Activated B cell treated with CpG ODN at 0.5 μM for 24 hours (primary cell): ENCODE measurements at places on chromosomes 11 and 22.
A peak's percentile ranks its signal among the peaks of the same experiment; 100 is the strongest.

- peaks cover 99% of the 10 kb centered on the region for H3K4me1 ChIP-seq
- H3K4me3 ChIP-seq = no peak overlapping the region
- H3K27me3 ChIP-seq = no peaks in the 10 kb centered on the region
- no peak for DNase-seq
- peak overlapping the region; percentile 88 for H3K27ac ChIP-seq
- peaks cover 84% of the 10 kb centered on the region for H3K36me3 ChIP-seq
Measured at GRCh38 chr11:59201353-59201752, 11.4 kb downstream of the MPEG1 start.

GRCh38 chr22:20793748-20794649 lies 20.1 kb downstream of the SERPIND1 start:
- H3K27ac ChIP-seq = no peak overlapping the region
- no peaks in the 10 kb centered on the region for H3K27me3 ChIP-seq
- H3K4me1 ChIP-seq = peaks cover 5% of the 10 kb centered on the region
- DNase-seq = no peak
- peaks cover 87% of the 10 kb centered on the region for H3K36me3 ChIP-seq
- no peak overlapping the region for H3K4me3 ChIP-seq

DNA sequence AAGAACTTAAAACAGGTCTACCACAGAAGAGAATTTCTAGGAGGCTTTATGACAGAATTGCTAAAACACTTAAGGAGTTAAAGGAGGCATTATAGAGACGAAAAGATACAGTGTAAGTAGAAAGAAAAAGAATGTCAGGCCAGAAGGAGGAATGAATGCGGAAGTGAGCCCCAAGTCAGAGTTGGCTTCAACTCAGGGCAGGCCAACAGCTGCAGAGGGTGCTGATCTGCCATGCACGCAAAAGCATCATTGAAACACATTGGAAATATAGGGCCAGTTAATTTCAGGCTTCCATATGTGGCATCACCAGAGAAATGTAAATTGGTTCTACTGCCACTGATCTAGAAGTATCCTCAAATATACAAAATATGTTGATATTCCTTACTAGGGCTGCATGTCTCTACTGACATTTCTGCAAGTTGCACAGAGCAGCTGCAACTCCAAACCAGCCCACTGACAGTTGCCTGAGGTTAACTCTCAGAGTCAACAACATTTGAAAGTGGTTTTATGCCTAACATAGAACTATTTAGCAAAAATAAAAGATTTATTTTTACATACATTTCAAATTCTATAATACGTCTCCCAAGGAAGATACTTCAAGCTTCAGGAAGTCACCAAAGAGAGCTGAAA lies 324.1 kb downstream of the C11orf87 start:
- no peak overlapping the region for H3K27ac ChIP-seq
- H3K36me3 ChIP-seq = no peaks in the 10 kb centered on the region
- no peak overlapping the region for H3K4me3 ChIP-seq
- DNase-seq = no peak

GRCh38 chr11:15489281-15489680 lies 374.6 kb downstream of the INSC start:
- no peaks in the 10 kb centered on the region for H3K36me3 ChIP-seq
- no peak overlapping the region for H3K4me3 ChIP-seq
- H3K27me3 ChIP-seq = no peaks in the 10 kb centered on the region
- H3K4me1 ChIP-seq = no peaks in the 10 kb centered on the region

- H3K4me1 ChIP-seq = no peaks in the 10 kb centered on the region
- H3K27me3 ChIP-seq = no peaks in the 10 kb centered on the region
- no peak for DNase-seq
- H3K27ac ChIP-seq = no peak overlapping the region
- H3K4me3 ChIP-seq = no peak overlapping the region
- H3K36me3 ChIP-seq = no peaks in the 10 kb centered on the region
Measured at GRCh38 chr11:30381879-30382278, 59.0 kb downstream of the ARL14EP start.

DNA sequence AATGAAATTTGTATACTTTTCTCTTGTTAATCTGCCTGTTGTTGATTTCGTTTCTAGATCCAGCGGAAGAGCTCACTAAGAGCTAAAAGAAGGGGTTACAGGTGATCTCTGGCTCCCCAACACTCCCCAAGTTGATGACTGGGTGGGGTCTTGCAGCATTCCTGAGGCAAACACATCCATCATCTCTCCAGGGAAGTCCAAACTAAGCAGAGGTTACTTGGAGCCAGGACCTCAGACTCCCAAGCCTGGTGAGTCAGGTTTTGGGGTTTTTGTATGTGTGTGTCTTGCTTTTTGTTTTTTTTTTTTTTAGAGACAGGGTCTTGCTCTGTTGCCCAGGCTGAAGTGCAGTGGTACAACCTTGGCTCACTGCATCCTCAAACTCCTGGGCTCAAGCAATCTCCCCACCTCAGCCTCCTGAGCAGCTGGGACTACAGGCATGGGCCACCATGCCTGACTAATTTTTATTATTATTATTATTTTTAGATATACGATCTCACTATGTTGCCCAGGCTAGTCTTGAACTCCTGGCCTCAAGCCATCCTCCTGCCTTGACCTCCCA lies 11.5 kb upstream of the RPS3 start:
- no peak overlapping the region for H3K4me3 ChIP-seq
- peaks cover 16% of the 10 kb centered on the region for H3K27me3 ChIP-seq
- H3K36me3 ChIP-seq = no peaks in the 10 kb centered on the region
- H3K27ac ChIP-seq = no peak overlapping the region
- DNase-seq = no peak
- peaks cover 4% of the 10 kb centered on the region for H3K4me1 ChIP-seq

- peaks cover 7% of the 10 kb centered on the region for H3K4me1 ChIP-seq
- H3K36me3 ChIP-seq = no peaks in the 10 kb centered on the region
- DNase-seq = no peak
- H3K27me3 ChIP-seq = peaks cover 18% of the 10 kb centered on the region
- no peak overlapping the region for H3K27ac ChIP-seq
Measured at GRCh38 chr11:110176366-110177085, 83.3 kb downstream of the ZC3H12C start.

- no peak overlapping the region for H3K4me3 ChIP-seq
- DNase-seq = no peak
- no peaks in the 10 kb centered on the region for H3K27me3 ChIP-seq
- H3K4me1 ChIP-seq = peaks cover under 1% of the 10 kb centered on the region
- peaks cover 7% of the 10 kb centered on the region for H3K36me3 ChIP-seq
Measured at GRCh38 chr11:74179234-74180052, 8.4 kb downstream of the PPME1 start.

DNA sequence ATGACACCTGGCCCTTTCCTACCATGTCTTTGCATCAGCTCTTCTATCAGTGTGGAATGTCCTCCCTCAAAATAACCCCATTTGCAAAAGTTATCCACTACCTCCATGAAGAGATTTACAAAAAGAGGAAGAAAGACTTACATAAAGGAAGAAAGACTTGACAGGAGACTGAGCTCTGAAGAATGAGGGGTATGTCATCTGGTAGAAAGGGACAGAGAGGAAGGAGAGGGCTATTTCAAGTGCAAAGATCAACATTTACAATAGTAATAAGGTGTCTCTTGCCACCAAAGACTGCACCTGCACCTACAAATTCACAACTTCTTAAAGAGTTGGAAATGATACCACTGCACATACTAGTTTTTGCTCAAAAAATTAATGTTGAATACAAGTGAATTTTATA lies 18.2 kb downstream of the PAK1 start:
- no peak overlapping the region for H3K4me3 ChIP-seq
- peaks cover 9% of the 10 kb centered on the region for H3K4me1 ChIP-seq
- H3K27ac ChIP-seq = no peak overlapping the region

- no peak for DNase-seq
- peaks cover 56% of the 10 kb centered on the region for H3K4me1 ChIP-seq
- peak overlapping the region; percentile 87 for H3K27ac ChIP-seq
- H3K36me3 ChIP-seq = peaks cover 62% of the 10 kb centered on the region
Measured at GRCh38 chr22:28798810-28799605, 1.4 kb downstream of the XBP1 start.

- H3K27me3 ChIP-seq = no peaks in the 10 kb centered on the region
- no peak for DNase-seq
Measured at GRCh38 chr11:96329855-96330510, 13.0 kb downstream of the MAML2 start.

GRCh38 chr22:28299309-28299708 lies 380.3 kb upstream of the PITPNB start:
- no peak overlapping the region for H3K4me3 ChIP-seq
- no peaks in the 10 kb centered on the region for H3K27me3 ChIP-seq
- H3K4me1 ChIP-seq = peaks cover 11% of the 10 kb centered on the region
- no peak for DNase-seq
- no peaks in the 10 kb centered on the region for H3K36me3 ChIP-seq
- H3K27ac ChIP-seq = no peak overlapping the region

DNA sequence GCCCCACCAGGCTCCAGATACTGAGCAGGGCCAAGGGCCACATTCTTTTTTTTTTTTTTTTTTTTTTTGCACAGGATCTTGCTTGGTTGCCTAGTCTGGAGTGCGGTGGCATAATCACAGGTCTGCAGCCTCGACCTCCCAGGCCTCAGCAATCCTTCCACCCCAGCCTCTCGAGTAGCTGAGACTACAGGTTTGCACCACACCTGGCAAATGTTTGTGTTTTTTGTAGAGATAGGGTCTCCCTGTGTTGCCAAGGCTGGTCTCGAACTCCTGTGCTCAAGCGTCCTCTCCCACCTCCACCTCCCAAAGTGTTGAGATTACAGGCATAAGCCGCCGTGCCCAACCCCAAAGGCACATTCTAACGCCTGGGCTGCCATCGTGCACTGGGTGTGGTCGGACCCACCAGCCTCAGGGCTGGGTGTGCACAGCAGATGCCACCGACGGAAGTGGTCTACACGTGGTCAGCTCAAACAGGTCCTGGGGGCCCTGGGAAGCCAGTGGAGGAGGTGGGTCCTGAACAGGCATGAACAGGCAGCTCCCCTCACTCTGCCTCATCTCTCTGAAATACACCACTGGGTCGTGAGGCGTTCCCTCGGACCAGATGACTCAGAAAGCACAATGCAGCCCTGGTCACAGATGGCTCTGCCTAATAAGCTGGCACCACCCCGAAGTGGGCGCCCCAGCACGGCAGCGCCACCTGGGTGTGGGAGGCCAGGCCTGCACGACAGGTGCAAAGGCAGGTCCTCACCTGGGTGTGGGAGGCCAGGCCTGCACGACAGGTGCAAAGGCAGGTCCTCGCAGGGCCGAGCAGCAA lies 5.1 kb upstream of the B4GALNT4 start:
- peak; percentile 45 for DNase-seq
- H3K4me1 ChIP-seq = peaks cover 9% of the 10 kb centered on the region
- no peak overlapping the region for H3K27ac ChIP-seq
- H3K36me3 ChIP-seq = no peaks in the 10 kb centered on the region
- no peak overlapping the region for H3K4me3 ChIP-seq
- peaks cover 22% of the 10 kb centered on the region for H3K27me3 ChIP-seq

GRCh38 chr22:22691055-22691454 lies 46.6 kb downstream of the GGTLC2 start:
- H3K4me1 ChIP-seq = peaks cover 55% of the 10 kb centered on the region
- H3K27ac ChIP-seq = no peak overlapping the region
- no peak for DNase-seq
- no peaks in the 10 kb centered on the region for H3K36me3 ChIP-seq
- no peak overlapping the region for H3K4me3 ChIP-seq

DNA sequence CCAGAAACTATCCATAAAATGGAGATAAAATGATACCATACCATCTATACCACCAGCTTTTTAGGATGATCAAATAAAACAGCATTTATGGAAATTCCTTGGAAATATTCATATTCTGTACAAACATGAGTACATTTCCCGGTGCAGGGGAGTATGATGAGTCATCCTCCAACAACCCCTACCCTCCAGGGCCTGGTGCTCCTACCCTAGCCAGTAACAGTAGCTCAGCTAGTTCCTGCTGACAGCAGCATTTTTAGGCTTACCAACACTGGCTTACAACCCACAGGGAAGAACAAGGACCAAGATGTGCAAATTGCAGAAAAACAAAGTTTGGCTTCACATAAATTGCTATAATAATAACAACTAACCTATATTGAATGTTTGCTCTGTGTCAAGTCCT lies 406.2 kb upstream of the CADM1 start:
- H3K27ac ChIP-seq = no peak overlapping the region
- no peak overlapping the region for H3K4me3 ChIP-seq
- no peaks in the 10 kb centered on the region for H3K27me3 ChIP-seq
- H3K36me3 ChIP-seq = no peaks in the 10 kb centered on the region
